NCI-H2029 (cell line): ENCODE measurements at places on chromosomes 12 and 14.

DNA sequence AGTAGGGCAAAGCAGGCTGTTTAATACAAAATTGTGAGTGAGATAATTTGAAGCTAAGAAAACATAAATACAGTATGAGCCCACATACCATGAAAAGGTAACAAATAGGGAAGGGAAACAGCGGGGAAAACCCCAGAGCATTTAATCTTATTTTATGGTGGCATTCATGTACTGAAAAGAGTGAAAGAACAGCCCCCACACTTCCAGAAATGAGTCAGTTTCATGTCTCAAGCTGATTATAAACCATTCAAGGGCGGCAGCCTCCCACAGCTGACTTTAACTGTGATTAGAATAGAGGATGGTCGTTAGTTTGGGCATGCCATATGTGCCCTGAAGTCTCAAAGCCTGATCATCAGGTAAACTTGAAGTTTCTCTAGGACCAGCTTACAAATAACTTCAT is 64.5 kb downstream of the FOXG1 start:
- no peak for DNase-seq

DNA sequence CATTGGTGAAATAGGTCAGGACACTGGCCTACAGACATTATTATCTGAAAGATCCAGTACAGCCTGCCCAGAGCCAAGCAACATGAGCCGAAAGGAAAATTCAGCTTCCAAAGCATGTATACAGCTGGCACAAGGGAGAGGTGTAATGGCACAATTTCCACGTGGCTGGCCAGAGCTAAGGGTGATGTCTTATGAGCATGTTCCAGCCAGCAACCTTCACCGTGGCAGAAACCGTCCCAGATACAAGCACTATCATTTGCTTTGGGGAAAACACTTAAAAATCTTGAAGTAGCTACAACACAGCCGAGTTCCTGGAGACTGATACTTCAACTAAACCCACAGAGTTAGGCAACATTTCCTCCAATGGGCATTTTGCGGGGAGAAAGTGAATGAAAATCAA is 44.5 kb downstream of the CORO1C start:
- DNase-seq = no peak

GRCh38 chr12:43226151-43226550 is 325.9 kb downstream of the ADAMTS20 start:
- DNase-seq = no peak

GRCh38 chr14:87045956-87046355 is 947.0 kb downstream of the GALC start:
- no peak for DNase-seq

DNA sequence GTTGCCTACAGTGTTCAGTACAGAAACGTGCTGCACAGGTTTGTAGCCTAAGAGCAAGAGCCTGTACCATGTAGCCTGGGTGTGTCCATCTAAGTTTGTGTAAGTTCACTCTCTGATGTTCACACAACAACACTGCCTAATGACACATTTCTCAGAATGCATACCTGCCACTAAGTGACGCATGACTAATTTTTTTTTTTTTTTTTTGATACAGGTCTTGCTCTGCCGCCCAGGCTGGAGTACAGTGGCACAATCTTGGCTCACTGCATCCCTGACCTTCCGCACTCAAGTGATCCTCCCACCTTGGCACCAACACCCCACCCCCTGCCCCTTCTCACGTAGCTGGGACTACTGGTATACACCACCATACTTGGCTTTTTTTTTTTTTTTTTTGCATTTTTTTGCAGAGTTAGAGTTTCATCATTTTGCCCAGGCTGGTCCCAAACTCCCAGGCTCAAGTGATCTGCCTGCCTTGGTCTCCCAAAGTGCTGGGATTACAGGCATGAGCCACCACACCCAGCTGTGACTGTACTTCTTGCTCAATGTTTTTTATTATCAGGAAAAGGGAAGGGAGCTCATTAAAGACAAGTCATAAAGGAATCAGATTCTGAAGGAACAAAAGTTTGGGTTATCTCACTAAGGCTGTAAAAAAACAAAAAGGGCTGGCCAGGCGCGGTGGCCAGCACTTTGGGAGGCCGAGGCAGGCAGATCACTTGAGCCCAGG is 10.0 kb upstream of the CDC42BPB start:
- no peak for DNase-seq

DNA sequence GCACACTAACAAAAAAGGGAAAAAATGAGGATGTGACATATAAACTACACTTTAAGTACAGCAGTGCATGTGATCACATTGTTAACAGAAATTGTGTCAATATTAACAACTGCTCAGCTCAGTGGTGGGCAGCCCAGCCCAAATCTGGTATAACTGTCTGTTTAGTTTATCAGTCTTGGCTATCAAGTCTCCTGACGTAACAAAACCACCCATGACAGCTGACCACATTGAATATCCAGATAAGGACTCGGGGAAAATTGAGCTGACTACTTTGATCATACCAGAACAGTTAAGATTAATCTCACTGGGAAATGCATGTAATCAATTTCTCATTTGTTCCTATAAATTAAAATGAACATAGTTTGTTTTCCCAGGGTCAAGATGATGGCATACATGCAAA is 396.6 kb downstream of the SNAPC1 start:
- DNase-seq = no peak

- peak; percentile 11 for DNase-seq
These were observed 45.2 kb upstream of the C14orf132 start for GRCh38 chr14:95993768-95994592.
